ENCODE measurements at places on chromosomes 1 and 21.

- DNase-seq, result no peak
Measured at GRCh38 chr21:45735259-45736000, 91.9 kb downstream of the PCBP3 start.

DNA sequence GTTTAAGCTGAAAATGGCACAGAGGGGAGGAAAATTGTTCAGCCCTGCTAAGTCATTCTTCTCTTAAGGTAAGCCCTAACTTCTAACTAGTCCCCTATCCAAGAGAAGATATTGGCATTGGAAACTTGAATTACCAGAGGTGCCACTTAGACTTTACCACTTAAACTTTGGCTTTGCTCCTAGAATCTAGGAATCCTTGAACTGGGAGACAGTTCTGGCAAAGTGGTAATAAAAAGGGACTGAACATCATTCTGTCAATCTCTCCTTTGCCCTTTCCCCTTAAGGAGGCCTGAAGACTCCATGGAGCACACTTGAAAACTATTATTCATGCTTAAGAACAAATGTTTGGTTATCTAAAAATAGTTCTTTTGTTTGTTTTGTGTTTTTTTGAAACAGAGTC lies 8.4 kb downstream of the ATP1A4 start:
- DNase-seq, result no peak

DNA sequence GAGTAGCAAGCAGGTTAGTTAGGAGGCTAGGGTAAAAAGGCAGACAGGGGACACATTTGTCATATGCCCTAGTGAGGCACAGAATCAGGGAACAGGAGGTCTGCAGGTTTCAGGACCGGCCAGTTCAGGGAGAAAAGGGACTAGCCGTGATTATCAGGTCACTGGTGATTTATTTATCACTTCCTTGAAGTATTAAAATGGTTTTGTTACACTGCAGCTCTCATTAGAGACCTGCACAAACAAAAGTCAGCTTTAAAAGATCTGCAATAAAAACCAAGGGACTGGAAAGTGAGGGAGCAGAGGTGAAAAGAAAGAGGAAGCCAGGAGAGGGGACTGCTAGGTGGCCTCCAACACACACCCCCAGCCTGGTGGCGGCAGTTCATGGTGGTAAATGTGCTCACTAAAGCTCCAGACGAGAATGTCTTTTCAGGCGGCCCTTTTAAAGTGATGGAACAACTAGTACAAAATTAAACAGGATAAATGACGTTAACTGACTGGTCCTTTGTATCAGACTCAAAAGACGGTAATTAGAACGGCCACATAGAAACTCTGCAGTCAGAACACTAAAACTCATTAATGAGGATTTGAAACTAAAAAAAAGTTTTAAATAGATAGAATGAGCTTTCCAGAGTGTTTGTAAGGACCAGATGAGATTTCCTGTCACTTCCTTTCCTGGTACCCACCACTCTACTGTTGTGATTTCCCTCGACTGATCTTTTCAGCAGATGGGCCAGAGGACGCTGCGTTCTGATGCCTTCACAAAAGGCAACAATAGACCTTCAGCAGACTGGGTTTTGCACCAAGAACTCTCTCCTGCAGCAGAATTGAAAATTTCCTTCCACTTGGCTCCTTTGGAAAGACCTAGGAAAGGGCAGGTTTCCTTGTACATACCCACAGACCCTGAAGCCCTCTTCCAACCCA lies 136.8 kb downstream of the NTPCR start:
- DNase-seq, result no peak

DNA sequence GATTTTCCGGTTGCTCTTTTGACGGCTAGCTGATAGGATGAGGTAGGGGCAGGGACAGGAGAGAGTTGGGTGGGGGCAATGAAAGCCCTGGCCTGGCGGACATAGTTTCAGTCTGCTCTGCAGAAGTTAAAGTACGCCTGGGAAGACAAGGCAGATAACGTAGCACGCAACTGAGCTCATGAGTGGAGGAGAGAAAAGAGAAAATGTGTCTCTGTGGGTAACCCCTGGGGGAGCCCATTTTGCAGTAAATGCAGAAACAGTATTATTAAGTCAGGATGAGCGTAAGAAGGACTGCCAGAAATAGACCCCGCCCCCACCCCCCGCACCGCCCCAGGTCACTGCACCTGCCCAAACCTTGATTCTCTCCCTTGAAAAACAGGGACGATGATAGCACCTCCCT lies 51.7 kb upstream of the TARBP1 start:
- DNase-seq, result no peak

- no peak for DNase-seq
Measured at GRCh38 chr1:239363930-239364329, 22.4 kb upstream of the CHRM3 start.

DNA sequence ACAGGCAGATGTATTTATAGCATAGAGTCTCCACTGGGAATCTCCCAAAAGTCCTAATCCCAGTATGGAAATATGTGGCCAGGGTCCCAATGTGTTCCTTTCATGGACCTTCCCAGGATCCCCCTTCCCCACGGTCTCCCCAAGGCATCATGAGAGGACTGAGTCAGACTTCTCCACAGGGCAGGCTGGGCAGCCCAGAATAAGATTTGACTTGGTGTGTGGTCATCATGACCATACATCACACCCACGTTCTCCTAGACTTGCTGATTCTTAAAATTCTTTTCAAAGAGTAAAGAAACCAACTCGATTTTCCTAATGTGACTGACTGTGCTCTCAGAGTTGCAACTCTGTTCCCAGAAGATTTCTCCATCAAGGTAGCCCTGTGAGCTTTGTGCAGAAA lies 93.9 kb upstream of the CD34 start:
- DNase-seq, result no peak

DNA sequence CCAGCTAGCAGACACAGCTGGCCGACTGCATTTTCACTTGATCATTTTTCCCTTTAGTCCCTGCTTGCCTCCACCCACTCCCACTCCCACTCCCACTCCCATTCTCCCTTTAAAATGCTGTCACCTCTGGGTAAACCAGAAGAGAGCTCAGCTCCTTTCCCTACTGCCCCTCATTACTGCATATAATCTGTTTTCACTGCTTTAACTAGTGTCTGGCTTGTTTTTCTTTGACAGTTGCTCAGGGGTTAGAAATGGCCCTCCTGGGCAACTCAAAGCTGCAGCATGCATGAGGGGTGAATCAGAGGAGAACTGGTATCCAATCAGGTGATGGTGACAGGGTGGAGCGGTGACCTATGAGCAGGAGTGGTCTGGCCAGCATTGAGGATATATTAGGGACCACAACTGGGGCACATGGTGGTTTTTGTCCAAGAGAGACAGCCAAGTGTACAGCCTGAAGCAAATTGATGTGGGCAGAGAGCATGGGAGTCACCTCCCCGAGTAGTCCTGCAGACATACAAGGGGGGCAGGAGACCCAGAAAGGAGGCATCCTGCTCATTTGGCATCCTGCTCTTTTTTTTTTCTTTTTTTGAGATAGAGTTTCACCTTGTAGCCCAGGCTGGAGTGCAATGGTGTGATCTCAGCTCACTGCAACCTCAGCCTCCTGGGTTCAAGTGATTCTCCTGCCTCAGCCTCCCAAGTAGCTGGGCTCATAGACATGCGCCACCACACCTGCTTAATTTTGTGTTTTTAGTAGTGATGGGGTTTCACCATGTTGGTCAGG lies 42.6 kb upstream of the SRSF10 start:
- peak; percentile 31 for DNase-seq

Measured in sciatic nerve (tissue), 2 donors.